ENCODE measurements at places on chromosomes 3 and 15.

GRCh38 chr3:194286375-194287146 is 64.6 kb downstream of the CPN2 start:
- DNase-seq: no peak

DNA sequence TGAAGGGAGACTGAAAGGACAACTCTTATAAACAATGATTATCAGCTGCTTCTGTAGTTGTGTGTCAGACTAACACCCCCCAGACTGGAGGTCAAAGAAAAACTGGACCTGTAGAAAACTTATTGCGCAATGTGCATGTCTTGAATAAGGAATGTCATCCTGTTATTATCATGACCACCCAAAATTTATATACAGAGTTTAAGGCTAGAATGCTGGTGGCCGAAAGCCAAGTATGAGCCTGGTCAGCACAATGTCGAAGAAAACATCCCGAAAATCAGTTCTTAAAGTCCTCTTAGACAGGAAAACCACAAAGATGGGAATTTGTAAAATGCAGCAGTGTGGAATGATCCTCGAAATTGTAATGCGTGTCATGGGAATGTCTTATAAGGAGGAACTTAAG is 29.3 kb downstream of the RFTN1 start:
- peak; percentile 35 for DNase-seq

GRCh38 chr15:39211108-39211979 is 369.5 kb upstream of the THBS1 start:
- no peak for DNase-seq

DNA sequence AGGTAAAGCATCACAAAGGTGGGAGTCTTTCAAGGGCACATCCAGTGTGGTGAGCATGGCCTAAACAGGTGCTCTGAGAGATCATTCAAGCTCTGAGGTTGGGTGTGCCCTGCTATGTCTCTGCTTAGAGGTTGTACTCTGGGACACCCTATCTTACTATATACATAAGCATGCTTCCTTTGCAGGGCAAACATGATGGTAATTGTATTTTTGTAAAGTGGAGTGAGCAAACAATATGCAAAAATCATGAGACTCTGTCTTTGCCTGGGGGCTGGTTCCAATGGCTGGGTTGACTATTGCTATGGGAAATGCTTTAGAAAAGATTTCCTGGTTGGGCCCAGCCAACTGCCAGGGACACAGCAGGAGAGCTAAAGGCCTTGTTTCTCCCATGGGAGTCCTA is 315.1 kb upstream of the TLE3 start:
- no peak for DNase-seq

GRCh38 chr3:88235102-88235501 is 85.3 kb downstream of the C3orf38 start:
- DNase-seq: no peak

DNA sequence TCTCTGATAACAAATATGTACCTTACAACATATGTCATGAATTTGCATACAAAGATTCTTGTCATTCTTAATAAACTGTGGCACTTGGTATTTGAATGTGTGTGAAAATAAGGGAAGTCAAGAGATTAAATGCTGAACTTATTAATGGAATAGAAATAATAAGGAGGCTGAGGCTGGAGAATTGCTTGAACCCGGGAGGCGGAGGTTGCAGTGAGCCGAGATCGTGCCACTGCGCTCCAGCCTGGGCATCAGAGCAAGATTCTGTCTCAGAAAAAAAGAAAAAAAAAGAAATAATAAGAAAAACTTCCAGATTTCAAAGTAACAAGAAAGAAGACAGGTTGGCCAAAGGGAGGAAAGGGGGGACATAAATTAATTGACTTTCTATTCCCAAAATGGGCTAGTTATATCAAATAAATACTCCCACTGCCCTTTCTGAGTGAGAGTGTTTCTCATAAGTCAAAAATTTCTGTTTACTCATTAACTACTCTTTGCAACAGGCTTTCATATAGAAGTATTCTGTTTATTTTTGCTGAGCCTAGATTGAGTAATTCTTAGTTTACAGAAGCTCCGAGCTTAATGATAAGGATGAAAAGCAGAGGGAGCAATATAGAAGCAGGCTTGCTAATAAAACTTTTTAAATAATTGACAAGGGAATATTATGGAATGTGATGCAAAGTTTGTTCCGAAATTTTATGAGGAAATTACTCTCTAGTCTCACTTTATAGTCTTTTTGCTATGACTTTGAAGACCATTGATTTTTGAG is 25.6 kb downstream of the KNG1 start:
- no peak for DNase-seq

GRCh38 chr15:41263891-41264351 is 32.9 kb downstream of the CHP1 start:
- no peak for DNase-seq

- DNase-seq: no peak
Observed at GRCh38 chr3:47016086-47016933, 36.8 kb downstream of the NBEAL2 start.

DNA sequence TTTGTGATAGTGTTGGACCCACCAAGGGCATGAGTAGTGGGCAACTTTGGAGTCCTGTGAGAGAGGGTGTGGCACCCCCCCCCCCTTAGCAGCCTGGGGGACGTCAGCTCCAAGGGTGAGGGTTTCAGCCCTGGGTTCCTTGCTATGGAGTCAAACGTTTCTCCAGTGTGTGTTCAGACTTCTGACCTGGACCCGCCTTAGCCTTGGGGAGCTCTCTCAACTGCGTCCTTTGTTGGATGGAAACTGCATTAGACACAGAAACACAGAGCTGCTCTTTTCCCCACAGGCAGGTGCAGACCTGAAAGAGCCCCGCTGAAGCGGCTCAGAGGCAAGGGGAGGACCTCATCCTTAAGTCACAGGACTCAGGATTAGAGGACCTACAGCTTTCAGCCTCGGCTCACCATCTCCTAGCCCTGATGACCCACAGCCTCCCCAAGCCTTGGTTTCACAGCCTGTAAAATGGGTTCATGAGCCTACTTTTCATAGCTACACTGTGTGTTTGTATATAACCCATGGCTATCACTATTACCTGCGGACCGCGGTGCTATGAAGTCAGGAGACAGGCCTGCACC is 19.9 kb downstream of the ZNF710 start:
- no peak for DNase-seq

DNA sequence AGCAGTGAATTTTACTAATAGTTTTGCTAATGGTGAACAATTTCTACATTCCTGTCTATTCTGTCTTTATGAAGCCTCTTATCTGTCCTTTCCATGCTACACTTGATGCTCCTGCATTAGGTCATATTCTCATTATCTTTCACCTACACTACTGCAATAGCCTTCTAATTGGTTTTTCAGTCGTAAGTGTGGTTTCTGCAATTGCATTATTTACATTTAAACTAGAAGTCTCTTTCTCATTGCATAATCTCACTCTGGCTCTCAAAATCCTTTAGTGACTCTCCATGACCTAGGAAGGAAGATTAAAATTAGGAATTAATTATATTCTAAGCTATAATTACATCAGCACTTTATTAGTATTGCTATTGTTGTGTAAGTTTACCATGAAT is 686.5 kb downstream of the IGSF11 start:
- DNase-seq: no peak

GRCh38 chr15:29676961-29677402 is 145.3 kb downstream of the TJP1 start:
- peak; percentile 31 for DNase-seq

DNA sequence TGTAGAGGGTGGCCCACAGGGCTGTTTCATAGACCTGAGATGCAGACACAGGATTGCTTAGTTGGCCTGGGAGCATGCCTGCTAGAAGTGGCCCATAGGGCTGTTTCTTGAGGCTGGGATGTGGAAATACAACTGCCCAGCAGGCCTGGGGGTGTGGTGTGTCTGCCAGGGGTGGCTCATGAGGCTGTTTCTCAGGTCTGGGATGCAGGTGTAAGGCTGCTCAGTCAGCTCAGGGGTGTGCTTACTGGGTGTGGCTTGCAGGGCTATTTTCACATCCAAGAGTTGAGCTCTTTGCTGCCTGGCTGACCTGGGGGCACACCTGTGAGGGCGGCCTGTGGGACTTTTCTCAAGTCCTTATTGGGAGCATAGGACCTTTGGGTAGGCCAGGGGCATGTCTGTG is 131.3 kb downstream of the DOCK3 start:
- DNase-seq: no peak

DNA sequence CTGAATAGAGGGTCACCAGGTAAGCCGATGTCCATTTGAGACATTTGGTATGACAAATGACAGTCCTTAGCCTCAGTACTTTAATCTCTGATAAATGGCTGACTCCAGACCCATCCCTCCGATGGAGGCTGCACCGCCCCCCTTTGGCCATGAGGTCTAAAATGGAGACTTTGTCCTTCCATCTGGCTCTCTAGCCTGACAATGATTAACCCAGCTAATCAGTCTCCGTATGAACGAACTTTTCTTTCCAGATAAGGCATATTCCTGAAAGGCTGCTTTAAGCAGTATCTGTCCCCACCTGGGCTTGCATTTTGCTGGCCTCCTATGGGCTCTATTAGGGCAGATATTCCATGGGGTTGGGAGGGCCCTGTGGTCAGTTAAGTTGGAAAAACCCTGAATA is 10.8 kb upstream of the MYZAP start:
- DNase-seq: no peak

DNA sequence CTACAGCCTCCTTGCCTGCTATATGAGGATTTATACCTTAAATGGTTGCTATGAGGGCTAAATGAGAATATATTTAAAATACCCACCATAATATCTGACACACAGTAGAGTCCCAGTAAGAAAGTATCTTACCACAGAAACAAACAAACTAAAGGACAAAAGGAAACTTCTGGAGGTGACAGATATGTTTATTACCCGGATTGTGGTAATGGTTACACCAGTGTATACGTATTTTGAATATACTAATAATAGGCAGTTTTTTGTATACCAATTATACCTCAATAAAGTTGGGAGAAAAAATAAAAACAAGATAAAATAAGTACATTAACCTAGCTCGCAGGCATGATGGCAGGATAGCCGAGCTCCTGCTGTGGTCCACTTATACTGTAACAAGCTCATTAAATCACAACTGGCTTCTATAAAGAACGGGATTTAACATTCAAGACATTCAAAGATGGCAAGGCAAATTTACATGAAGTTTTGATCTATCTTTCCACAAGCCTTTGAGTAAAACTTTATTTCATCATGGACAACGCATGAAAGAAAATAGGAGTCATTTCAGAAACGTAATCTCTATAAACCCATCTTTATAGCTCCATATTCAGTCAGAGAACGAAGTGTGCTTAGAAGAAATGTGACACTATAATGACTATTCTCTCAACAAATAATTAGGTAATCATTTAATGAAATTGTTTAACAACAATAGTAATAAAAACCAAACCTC is 1.5 kb downstream of the RPN1 start:
- DNase-seq: no peak

DNA sequence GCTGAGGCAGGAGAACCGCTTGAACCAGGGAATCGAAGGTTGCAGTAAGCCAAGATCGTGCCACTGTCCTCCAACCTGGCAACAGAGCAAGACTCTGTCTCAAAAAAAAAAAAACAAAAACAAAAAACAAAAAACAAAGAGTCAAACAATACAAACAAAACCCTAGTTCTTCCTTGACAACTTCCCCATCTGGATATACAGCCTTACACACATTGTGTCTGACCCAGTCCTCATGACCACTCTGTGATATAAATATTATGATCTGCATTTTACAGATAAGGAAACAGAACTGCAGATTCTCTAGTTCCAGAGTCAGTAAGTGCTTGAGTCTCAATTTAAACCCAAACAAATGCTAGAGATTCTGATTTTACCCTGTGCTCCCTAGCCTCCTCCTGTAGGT is 4.8 kb upstream of the ESYT3 start:
- no peak for DNase-seq

DNA sequence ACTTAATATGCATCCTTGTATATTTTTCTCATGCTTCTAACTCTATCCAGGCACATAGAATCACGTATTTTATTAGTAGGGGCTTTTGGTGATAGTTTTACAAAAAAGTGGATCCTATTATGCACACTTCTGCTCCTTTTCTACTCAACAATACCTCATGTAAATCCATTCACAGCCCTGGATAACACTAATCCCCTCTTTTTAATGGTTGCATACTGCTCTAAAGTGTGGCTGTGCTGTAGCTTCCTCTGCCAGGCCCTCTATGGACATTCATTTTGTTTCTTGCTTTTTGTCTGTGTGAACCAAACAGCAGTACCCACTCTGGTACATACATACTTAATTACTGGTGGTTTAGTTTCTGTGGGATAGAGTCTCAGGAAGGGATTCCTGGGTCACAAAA is 51.3 kb upstream of the SCAANT1 start:
- DNase-seq: no peak

DNA sequence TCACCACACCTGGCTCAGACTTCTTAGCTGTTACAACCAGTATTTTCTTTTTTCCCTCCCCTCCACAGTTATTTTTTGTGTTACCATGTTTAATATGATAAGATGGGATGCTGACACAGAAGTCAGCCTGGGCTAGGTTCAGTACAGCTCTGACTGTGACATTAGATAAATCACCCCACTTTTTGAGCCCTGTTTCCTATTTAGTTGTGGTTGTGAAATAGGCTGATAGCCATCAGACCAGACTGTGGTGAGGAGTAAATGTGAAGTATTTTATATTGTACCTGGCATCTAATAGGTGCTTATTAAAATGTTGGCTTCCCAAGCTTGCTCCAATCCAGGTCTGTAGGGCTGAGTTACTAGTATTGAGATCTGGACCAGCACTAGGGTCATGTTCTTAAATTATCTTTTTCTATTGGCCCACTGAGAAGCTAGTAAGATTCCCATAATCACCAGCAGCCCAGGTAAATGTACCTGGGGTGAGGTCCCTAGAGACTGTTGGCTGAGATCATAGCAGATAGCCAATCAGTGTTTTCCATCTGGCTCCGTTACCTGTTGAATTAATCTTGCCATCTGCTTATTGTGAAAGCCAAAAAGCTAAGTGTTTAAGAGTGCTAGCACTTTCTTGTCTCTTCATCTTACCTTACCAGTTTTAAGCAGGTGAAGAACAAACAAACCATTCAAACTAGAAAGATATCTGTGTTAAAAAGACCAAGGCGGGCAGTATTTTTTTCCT is 61.0 kb downstream of the CCK start:
- DNase-seq: no peak

DNA sequence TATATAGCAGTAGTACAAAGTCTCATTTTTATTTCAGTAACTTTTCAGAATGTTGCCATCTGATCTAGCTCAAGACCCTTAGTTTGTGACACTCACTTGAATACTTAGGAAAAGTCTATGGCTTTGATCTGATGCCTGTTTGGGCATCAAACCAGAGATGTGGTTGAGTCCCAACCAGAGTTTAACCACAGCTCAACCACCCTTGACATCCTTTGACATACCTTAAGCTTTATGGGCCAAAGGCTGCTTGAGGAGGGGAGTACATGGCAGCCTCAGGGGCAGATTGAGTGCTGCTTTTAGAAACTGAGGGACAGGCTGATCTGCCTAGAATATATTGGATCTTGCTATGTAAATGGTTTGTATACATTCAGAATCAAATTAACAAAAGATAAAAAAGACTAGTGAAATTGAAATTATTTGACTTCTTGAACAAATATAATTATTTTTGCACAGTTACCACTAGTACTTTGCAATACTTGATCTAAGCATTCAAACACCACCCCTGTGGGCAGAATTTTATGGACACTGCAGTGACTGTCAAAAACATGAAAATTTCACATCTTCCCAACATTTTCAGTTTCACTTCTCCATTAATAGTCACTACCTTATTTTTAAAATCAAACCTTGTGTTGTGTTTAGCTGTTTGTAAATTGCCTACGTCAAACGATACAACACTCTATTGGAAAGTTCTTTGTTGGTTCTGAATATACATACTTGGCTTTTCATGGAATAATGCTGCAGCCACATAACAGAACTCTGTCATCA is 199.8 kb downstream of the UBE2E2 start:
- DNase-seq: no peak

Measured in MG63 (cell line).